ENCODE measurements at places on chromosomes 12 and 14. TPM values are rescaled to one million over a fixed set of nuclear protein-coding genes. Genes with fewer than 3 reads are reported as not detected.

SLC2A13 gene
- 6.6 TPM for polyA plus RNA-seq

DNA sequence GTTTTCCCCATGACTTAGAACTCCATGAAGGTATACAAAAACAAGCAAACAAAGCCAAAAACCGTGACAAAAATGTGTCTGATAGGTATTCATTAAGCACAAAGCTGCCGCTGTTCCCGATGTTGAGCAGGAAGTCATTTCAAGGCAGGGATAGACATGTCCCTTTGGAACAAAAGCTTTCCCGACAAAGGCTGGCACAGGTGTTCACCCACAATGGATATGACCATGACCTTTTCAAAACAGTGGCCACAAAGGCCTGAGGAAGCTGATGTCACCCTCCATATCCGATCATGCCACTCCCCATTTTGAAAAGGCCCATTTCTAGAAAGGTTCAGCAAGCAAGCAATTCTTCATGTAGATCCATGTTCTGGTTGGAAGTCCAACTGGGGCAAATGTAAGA is 279.1 kb downstream of the BTG1 start:
- no peak overlapping the region for H3K27ac ChIP-seq
- no peaks in the 10 kb centered on the region for H3K27me3 ChIP-seq
- no peak for DNase-seq

DNA sequence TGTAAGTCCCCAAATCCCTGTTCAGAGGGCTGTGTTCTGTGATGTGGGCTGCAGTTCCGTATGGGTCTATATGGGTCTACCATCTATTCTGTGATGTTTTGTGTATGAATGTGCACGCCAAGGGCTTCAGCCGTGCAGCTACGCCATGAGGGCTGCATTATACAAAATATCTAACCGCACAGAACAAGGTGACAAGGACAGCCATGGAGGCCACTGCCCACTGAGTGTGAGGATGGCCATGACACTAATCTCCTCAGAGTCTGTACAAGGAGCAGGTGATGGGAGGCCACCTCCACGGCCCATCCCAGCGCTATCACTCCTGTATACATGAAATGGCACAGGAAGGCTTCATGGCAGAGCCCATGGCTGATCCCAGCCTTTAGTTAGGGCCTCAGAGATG is 102.0 kb downstream of the DICER1 start:
- no peaks in the 10 kb centered on the region for H3K4me1 ChIP-seq
- H3K36me3 ChIP-seq, result no peaks in the 10 kb centered on the region
- no peak for DNase-seq
- no peak overlapping the region for H3K27ac ChIP-seq
- H3K27me3 ChIP-seq, result no peaks in the 10 kb centered on the region

DNA sequence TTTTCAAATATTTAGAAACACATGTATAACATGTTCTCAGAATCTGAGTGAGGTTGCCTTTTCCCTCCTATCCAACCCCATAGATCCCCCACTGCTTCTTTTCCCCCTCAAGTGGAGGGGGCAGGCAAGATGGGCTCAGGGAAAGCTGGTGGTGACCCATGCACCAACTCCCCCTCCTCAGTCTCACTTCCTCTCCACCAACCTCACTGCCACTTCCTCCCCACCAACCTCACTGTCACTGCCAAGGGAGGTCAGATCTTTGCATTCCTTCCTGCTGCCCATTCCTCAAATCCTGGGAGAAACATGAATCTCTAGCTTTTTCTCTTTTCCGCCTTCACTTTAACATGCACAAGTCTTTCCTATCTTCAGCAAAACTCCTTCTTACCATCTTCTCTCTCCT is 48.7 kb downstream of the SPTB start:
- H3K36me3 ChIP-seq, result no peaks in the 10 kb centered on the region
- no peak for DNase-seq
- no peak overlapping the region for H3K27ac ChIP-seq
- H3K27me3 ChIP-seq, result no peaks in the 10 kb centered on the region

- no peak overlapping the region for H3K4me3 ChIP-seq
- H3K27me3 ChIP-seq, result no peaks in the 10 kb centered on the region
- H3K27ac ChIP-seq, result no peak overlapping the region
Observed at GRCh38 chr14:79510659-79511058, 700.6 kb downstream of the DIO2 start.

- no peaks in the 10 kb centered on the region for H3K27me3 ChIP-seq
- peak overlapping the region; percentile 35 for H3K27ac ChIP-seq
- no peak overlapping the region for H3K4me3 ChIP-seq
- H3K36me3 ChIP-seq, result no peaks in the 10 kb centered on the region
Observed at GRCh38 chr12:119208626-119209061, 29.9 kb downstream of the HSPB8 start.
